NCI-H226 (cell line): ENCODE measurements at places on chromosomes 12 and 14.

- no peak for DNase-seq
Observed at GRCh38 chr12:23399402-23399933, 550.0 kb downstream of the SOX5 start.

GRCh38 chr12:13764748-13765147, 216.7 kb downstream of the GRIN2B start:
- no peak for DNase-seq

GRCh38 chr12:3432176-3432742, 58.7 kb upstream of the PRMT8 start:
- no peak for DNase-seq

GRCh38 chr14:89399594-89400068, 17.4 kb downstream of the FOXN3 start:
- DNase-seq = peak; percentile 27

- DNase-seq = no peak
Observed at GRCh38 chr12:127398016-127398710, 868.8 kb upstream of the TMEM132C start.

- DNase-seq = no peak
Observed at GRCh38 chr12:32586390-32586789, 92.7 kb upstream of the DNM1L start.

DNA sequence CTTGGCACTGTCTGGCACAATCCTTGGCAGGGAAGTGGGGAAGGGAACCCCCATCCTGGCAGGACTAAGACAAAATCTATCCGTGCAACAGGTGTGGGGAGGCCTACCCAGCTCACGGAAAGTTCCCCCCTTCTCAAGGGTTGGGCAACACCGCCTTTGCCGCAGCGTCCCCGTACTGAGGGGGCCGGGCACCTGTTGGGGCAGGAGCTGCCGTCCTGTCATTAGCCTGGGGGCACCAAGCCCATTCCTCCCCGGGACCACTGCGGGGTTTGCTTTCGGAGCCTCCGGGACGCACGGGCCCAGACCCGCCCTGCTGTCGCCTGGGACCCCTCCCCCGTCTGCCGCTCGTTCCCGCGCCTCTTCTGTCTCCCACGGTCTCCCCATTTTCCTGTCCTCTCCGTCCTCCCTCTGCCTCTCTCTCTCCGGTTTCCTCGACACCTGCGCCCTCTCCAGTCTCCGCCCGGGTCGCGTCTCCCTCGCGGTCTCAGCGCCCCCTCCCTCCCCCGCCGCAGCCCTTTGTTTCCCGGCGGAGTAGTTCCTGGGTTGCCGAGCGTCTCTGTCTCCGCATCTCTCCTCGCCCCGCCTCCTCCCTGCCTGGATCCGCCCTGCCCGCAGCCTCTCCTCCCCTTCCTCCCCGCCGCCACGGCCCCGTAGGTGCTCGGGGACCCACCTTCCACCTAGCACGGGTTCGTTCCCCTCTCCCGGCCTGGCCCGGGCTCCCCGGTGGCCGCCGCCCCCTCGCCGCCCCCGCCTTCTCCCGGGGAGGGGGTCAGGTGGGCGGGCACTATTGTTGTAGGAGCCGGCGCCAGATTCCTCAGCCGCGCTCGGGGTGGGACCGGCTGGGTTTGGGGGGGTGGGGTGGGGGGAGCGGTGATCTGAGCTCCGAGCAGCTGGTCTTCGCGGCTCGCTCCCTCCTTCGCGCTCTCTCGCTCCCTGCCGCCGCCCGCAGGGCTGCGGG, at the start of gene CACNB3:
Gene CACNB3 (plus strand): TSS at position 624 of the 958 bp plus-strand sequence. CDS start 434 bp downstream, outside the sequence.
- DNase-seq = peak; percentile 62

GRCh38 chr12:56628671-56629458, 1.3 kb downstream of the BAZ2A start:
- peak; percentile 49 for DNase-seq

GRCh38 chr14:66464261-66464660, 21.9 kb upstream of the CCDC196 start:
- no peak for DNase-seq

DNA sequence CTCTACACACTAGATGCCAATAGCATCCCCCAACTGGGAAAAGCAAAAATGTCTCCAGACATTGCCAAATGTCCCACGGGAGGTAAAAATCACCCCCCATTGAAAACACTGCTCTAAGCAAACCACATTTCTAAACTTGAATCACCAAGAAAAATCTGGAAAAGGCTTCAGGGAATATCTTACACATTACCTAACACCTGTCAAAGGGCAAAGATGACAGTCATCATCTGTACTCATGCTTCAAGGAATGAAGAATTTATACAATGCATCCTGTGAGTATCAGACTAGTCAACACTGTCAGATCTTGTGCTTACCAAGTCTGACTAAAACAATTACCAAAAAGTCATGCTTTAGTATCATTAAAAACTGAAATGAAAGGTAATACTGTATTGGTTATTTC, 161.6 kb upstream of the SOX5 start:
- DNase-seq = peak; percentile 79

GRCh38 chr12:58915634-58916033, 4.7 kb downstream of the LRIG3 start:
- DNase-seq = no peak

GRCh38 chr12:13342971-13343370, 146.4 kb downstream of the EMP1 start:
- peak; percentile 24 for DNase-seq

- DNase-seq = no peak
Observed at GRCh38 chr12:130778776-130779175, 60.3 kb downstream of the STX2 start.

- peak; percentile 74 for DNase-seq
Observed at GRCh38 chr12:28489246-28489645, 299.0 kb downstream of the CCDC91 start.

DNA sequence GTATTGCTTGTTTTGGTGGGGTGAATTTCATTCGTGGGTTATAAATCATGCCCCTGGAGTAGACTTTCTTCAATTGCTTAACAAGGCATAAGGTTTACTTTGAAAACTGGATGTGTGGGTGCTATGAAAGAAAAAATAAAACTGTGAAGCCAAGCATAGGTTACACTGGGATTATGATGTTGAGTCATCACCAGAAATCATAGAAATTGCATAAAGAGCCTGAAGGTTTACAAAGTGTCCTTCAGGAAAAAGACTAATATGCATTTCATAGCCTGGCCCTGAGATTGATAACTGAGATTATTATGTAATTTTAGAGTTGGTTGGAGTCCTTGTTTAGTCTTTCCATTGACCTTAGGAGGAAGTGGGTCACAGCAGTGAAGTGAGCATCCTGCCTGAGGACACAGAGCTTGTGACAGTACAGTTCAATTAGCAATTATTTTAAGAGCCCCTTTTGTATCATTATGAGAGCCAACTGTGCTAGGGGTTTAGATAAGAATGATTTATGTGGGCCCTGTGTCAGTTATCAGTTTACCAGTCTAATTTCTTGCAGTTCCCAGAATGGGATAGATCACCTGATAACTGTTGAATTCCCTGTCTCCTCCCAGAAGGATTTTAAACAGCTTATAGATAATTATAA, 13.6 kb downstream of the LRRK2 start:
- peak; percentile 18 for DNase-seq
